ENCODE measurements at places on chromosomes 3 and 15.
A peak's percentile ranks its signal among the peaks of the same experiment; 100 is the strongest.

DNA sequence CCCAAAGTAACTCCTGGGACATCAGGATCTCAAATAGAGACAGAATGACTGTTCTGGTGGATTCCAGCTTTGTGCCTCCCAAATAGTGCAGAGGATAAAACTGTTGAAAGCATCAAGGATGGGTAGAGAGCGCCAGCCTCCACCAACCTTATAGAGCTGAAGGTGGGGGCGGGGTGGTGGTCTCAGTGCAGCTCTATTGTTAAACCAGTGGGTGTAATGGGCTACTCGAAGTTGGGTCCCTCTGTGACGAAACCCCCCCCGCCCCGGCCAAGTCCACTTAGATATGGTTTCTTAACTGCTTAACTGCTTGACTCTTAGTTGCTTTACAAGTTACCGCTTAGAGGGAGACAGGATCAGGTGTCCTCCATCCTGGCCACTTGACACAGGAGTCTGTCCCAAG lies 22.7 kb downstream of the DHX30 start:
- no peak for DNase-seq

- peak; percentile 54 for DNase-seq
Measured at GRCh38 chr15:69807721-69808120, 290.0 kb downstream of the TLE3 start.

DNA sequence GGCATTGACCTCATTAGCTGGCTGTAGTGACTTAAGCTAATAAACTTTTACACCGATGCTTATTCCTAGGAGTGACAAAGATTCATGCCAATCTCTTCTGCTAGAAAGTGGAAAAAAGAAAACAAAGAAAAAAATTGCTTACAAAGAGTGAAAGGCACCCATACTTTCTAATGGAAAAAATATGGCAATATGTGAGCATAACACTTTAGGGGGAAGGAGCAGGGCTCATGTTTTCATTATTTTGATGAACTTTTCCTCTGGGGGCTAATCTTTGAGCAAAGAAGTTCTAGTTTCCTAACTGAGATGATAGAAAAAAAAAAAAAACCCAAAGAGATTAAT lies 94.8 kb upstream of the THRB start:
- DNase-seq, result no peak

DNA sequence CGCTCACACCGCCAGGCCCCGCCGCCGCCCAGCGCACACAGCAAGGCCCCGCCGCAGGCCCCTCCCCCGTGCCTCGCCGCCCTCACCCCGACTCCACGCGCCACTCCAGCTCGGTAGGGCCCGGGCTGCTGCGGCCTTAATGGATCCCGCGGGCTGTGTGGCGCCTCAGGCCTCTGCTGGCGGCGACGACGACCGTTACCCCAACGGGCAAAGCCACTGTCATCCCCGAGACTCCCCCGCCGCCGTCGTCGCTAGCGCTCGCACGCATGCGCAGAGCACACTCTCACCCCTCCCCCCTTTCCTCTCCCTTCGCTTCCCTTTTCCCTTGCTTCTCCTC lies at the start of gene MSL2:
Gene MSL2, minus strand, starts transcription at position 272 of the 337 bp plus-strand sequence. CDS start 1,222 bp downstream, outside the sequence.
- DNase-seq, result no peak

DNA sequence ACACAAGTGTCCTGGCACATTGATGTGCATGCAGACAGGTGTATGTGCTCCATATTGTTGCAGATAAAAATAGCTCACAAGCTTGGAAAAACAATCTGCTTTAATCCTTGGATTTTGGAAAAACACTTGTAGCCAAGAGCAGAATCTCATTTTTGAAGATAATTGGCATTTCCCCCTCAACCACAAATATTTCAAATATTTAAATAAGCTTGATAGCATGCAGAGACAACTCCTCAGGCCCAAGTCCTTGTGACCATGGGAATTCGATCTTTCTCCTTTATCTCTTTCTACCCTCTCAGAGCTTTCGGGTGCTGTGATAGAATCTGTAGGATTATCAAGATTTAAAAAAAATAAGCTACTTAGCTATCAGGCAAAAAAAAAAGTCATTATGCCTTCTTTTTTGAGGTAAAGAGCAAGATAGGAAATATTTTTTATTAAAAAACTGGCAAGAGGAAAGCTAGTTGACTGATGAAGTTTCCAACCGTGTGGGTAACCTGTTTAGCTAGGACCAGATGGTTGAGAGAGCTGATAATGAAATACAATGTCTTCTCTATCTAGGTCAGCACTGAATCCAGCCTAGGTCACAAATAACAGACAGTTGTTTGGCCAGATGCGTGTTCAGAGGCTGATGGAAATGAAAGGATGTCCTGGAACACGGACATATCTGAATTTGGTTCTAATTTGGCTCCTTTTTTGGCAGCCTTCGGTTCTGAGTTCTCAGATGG lies 54.9 kb upstream of the SNRK start:
- DNase-seq, result peak; percentile 46

DNA sequence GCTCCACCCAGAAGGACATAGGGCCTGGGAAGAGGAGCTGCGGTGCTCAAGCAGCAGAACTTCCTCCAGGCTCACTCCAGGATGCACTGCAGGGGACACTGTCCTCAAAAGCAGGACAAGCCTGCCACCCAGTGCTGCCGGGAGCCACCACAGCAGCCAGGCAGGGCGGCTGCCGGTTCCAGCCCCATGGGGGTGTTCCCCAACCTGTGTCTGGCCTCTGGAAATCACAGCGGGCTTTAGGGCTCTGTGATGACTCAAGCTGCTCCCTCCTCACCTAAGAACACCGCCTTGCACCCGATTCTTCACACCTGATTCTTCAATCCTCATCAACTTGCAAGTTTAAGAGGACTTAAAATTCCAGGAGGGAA lies 71.9 kb upstream of the SLC6A11 start:
- no peak for DNase-seq

GRCh38 chr3:183262875-183263378 lies 9.9 kb downstream of the B3GNT5 start:
- DNase-seq, result no peak

DNA sequence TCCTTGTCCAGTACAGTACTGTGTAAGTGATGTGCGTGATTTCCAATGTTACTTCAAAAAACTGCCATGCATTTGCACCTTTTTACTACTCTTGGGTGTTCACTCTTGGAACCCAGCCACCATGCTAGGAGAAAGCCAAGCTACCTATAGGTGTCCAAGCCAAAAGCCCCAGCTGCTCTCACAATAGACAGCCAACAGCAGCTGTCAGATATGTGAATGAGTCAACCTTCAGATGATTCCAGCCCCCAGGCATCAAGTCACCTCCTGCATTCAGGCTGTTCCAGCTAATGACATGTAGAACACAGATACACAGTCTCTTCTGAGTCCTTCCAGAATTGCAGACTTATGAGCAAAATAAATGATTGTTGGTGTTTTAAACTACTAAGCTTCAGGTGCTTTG lies 417.7 kb upstream of the TGFBR2 start:
- DNase-seq, result peak; percentile 44

DNA sequence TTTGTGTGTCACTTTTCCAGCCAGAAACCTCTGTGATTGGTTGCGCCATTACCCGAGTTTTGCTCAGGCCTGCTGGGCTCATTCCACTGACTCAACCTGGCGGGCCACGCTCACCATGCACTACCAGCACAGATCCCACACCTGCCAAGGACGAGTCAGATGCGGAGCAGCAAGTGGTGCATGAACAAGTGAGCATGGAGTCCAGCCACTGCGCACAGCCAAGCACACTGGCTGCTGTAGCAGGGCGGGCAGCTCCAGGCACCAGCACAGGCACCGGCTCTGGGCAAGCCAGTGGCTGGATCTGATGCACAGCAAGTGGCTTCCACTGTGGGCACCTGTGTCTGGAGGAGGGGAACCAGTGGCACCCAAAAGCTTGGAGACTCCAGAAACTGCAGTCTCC lies 110.4 kb downstream of the CBLB start:
- no peak for DNase-seq

DNA sequence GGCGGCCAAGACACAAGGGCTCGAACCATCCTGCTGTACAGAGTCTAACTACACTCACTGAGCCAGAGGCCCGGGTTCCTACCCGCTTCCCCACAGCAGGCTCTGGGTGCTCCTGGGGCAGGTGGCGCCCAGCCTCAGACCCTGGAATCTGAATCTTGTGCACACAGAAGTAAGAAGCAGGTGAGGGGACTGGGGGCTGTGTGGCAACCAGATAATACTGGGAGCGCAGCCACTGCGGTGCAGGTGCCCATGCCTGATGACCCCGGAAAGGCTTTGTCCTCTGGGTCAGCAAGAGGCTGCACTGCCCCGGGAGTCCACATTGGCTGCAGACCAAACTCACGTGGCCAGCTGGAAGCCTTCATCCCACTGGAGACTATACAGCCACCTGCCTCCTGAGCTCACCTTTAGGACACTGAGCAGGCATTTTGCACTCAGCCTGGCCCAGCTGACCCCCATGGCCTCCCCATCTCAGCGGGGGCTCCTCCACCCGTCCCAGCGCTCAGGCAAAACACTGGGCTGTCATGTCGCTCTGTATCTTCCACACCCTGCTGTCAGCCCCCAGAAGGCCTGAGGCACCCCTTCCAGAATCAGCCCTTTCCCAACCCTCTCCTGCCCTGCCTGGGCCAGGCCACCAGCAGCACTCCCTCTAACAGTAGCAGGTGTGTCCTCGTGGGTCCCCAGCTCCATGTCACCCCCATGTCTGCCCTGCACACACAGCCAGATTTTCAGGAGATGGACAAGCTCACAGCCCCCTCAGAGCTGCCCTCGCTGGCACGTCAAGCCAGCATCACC lies 101.0 kb upstream of the IQSEC1 start:
- no peak for DNase-seq

DNA sequence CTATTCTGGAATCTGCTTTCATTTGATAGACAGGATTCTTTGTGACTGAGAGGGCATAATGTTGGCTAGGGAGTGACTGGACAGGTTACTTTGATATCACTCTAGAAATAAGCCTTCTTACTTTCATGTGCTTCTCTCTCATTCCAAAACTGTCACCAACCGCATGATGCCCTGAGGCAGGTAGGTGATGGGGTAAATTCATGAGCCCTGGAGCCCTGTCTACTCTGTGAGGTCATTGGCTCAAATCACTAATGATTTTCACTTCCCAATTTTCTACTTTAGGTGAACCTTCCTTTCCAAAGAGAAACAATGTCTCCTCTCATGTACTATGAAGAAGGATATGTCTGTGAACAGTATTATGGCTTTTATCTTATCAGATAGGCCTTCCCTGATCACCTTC lies 596.7 kb downstream of the TUSC7 start:
- DNase-seq, result no peak

GRCh38 chr3:8501371-8502131 lies at the start of gene LMCD1:
Gene LMCD1, plus strand, starts transcription at chr3:8501823. Its CDS starts 116 bp downstream, at chr3:8501939.
- DNase-seq, result peak; percentile 95

DNA sequence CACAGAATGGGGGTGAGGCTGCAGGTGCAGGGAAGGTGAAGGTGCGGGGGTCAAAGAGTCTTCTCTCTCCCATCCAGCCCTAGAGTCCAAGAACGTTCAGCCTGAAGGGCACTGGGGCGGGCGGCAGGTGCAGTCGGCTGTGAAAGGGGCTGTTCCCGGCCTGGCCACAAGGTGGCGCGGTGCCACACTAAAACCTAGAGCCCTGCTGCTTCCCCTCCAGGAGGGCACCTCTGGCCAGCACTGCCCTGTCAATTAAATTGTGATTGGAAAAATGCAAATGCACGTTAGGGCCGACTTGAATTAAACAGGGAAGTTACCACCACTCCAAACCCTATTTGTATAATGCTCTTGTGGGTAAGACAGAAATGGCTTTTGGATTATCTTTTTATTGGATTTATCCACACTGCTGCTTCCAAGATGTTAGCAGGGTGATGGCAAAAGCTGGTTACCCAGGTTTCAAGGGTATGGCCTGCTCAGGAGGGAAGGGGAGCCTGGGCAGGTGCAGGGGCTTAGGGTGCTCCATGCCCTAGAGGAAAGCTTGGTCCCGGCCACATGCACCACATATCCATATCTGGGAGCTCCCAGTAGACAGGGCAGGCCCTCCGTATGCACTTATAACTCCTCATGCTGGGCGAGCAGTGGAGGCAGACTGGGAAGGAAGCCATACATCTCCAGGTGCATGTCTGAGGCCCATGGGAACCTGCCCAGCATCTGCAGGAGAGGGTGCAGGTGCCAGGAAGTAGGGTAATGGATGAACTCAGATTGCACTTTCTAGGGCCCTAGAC lies 119.8 kb downstream of the ADCY5 start:
- DNase-seq, result peak; percentile 34

- DNase-seq, result peak; percentile 85
Measured at GRCh38 chr15:68252925-68253534, 23.5 kb upstream of the CLN6 start.

GRCh38 chr15:49620199-49620598 lies 419 bp downstream of the FAM227B start:
- peak; percentile 33 for DNase-seq

GRCh38 chr3:142355692-142356091 lies 92.1 kb downstream of the XRN1 start:
- no peak for DNase-seq

DNA sequence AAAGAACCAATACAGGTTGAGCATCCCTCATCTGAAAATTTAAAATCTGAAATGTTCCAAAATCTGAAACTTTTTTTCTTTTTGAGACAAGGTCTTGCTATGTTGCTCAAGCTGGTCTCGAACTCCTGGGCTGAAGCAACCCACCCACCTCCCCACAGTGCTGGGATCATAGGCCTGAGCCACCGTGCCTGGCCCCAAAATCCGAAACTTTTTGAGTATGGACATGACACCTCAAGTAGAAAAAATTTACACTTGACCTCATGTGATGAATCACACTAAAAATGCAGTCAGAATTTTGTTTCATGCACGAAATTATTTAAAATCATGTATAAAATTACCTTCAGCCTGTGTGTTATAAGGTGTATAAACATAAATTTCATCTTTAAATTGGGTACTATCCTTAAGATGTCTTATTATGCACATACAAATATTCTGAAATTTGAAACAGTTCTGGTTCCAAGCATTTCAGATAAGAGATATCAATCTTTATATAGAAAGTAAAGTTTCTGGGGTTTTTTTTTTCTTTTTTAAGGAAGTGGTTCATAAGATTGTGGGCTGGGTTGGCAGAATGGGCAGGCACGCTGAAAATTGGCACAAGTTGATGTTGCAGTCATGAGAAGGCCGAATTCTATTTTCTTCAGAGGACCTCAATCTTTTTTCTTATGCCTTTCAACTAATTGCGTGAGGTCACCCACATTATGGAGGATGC lies 72.5 kb downstream of the SPRED1 start:
- no peak for DNase-seq

GRCh38 chr15:39850436-39850835 lies 67.8 kb upstream of the FSIP1 start:
- DNase-seq, result no peak

GRCh38 chr15:39142500-39142899 lies 438.4 kb upstream of the THBS1 start:
- no peak for DNase-seq

- DNase-seq, result peak; percentile 75
Measured at GRCh38 chr15:73684581-73685455, 635 bp downstream of the CD276 start.

GRCh38 chr15:55383687-55384086 lies 24.5 kb downstream of the CCPG1 start:
- DNase-seq, result no peak

DNA sequence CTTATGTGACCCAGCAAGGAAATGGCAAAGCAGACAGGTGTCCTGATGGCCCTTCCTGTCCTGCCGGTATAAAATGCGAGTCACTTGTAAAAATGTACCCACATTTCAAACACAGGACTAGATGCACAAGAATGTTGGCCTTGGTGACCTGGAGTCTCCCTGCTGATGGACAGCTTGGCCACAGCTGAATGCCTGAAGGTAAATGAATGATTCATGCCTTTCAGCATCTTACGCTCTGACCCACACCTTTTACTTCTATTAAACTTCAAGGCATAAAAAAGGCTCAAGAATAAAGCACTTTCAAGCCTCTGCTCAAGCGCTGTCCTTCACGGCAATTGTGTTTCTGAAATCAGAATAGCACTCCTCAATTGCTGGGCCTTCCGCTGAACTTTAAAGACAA lies 228.0 kb upstream of the SLCO3A1 start:
- DNase-seq, result no peak
